ENCODE measurements at places on chromosomes 12 and 14.

DNA sequence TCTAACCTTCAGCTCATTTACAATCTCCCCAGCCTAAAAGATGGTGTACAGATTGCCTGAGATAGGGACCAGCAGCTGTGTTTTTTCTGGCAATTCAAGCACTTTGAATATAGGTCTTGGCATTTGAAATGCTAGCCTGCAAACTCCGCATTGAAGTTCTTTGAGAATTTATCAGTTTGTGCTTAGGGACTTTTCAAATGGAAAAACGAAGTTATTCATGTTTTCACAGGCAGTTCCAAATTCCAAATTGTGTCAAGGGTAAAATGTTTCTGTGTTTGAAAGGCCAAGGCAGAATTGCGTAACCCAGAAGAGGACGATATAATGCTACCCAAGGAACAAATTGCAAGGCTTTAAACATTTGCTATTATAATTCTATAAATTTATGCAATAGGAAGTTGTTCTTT is 168.9 kb upstream of the RASSF8 start:
- no peak for DNase-seq

DNA sequence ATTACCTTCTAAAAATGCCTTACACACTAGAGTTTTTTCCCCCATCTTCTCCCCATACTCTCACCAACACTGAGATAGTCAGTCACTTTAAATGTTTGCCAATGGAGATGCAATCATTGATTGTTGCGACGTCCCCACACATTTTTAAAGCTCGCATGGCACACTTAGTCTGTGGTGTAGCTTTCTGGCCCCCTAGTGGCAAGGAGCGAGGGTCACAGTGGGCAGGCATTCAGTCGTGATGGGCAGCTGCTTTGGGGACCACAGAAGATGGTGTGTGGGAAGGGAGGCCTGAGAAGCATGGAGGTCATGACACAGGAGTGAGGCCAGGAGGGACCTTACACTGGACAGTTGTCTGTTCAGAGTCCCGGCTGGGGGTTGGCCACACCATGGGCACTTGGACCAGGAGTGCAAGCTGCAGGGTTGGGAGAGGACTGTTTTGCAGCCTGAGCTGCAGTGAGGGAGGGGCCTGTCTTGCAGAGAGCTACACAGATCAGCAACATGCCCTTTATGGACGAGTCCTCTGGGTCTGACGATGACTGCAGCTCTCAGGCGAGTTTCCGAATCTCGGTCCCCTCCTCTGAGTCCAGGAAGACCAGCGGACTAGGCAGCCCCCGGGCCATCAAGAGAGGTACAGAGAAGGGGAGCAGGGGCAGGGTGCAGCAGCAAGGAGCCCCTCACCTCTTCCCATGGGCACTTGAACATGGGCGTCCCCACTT is 28.6 kb downstream of the PIGH start:
- peak; percentile 42 for DNase-seq

DNA sequence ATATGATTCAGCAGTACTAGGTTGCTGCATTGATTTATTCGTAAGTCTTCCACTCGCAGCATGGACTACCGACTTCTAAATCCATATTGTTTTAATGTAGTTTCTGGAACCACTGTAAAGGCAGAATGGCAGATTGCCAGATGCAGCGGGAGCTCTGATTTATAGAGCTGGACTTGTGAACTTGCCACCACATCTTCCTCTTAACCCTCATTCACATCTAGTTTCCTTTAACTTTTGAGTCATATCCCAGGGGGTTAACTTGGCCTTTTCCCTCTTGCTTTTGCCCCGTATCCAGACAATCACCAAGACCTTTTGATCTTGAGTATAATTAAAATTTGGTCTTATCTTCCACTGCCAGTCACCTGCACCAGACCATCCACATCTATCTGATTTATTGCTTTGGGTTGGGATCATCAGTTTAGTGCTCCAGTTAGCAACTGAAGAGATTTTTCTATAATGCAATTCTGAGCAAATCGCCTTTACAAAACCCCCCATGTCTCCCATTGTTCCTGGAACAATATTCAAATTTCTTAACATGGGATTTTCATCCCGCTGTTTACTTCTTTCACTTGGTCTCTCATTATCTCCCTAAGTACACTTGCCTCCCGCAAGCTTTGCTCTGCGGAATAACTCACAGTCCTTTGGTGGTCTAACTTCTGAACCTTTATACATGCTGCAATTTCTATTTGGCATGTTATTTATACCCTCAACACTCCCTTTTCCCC is 130.5 kb downstream of the ACSS3 start:
- DNase-seq = no peak

GRCh38 chr12:29882846-29883245 is 99.1 kb upstream of the TMTC1 start:
- DNase-seq = no peak

- no peak for DNase-seq
Observed at GRCh38 chr14:102043251-102044025, 43.4 kb downstream of the HSP90AA1 start.

- no peak for DNase-seq
Observed at GRCh38 chr14:29645117-29645516, 282.5 kb downstream of the PRKD1 start.

DNA sequence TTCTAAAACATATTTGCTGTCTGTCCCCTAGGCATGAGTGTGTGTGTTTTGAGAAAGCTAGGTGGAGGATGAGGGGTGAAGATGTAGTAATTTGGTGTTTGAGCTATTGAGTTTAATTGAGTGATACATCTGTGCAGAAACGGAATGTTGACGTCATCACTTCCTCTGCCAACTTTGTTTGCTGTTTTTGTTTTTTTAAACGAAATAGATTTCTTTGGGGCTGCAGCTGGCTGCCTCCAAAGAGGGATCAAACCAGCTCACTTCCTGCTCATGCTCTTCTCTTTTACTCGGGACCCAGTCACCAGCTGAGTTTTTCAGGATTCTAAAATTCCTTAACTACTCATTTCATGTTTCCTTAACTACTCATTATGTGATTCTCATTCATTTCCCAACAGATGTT is 19.5 kb upstream of the CRACR2A start:
- DNase-seq = no peak

DNA sequence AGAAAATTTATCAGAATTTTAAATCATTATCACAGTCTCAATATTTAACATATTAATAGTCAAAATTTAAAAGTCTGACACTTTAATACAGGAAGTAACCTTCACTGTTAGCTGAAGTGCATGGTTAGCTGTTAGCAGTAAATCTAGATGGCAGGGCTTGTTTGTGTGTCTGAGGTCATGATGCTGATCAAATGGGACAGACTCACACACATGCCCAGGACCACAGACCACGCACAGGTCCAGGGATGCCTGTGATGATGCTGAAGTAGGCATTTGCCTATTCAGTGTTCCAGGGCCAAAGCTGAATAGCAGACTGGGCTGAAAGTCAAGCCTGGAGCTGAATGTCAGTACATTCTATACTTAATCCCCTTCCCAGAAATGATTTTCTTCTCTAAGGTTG is 20.5 kb downstream of the FNTB start:
- no peak for DNase-seq

GRCh38 chr12:66403746-66404145 is 101.5 kb downstream of the HELB start:
- DNase-seq = peak; percentile 91

- no peak for DNase-seq
Observed at GRCh38 chr14:93744876-93745275, 43.4 kb downstream of the PRIMA1 start.

GRCh38 chr12:1855241-1855640 is 34.9 kb downstream of the LRTM2 start:
- peak; percentile 50 for DNase-seq

DNA sequence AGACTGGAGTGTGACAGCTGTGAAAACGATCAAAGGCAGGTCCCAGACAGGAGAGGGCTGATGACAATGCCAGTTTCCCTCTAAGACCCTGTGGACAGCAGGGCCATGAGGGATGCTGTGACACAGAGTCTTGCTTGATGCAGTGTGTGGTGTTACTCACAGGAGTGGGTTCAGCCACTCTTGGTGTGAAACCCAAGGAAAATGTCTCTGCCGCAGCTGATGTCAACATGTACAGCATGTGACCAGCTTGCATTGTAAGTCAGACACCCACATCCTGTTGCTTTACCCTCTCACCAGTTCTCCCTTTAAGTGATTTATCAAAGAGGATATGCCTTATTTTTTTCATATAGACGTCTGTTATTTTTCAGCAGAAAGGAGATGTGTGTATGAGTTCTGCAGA is 268.6 kb downstream of the BTG1 start:
- DNase-seq = no peak

- no peak for DNase-seq
Observed at GRCh38 chr12:110739894-110740293, 2.8 kb downstream of the PPP1CC start.

GRCh38 chr14:105456736-105457617 is 17.6 kb upstream of the CRIP2 start:
- no peak for DNase-seq

DNA sequence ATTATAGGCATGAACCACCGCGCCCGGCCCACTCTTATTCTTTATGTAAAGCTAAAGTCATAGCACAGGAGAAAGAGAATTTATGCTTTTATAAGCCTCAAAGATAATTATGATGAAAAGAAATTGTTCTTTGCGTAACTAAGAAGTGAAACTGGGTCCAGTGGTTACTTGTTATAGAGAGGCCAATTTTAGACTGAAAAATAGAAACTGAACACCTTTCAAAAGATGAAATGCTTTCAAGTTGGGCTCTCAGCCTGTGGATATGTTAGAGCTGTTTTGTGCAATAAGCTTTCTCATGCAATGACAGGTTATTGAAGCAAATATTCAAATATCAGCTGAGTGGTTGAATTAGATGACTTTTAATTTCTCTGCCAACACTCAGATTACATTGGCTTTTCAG is 7.9 kb downstream of the TMEM253 start:
- DNase-seq = peak; percentile 49

DNA sequence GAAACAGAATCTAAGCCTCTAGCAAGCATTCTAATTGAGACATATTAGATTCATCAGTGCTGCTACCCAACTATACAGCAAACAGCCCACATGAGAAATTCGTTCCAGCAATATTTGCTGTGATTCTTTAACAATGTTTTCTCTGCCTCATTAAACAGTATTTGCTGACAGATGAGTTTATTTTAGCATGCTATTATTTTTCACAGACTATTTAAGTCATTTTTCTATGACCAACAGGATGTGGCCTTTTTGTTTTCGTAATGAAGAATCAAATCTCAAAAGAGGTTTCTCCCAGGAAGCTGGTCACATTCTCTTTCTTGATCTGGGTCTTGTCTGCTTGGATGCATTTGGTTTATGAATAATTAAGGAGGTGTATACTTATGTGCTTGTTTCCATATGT is 23.2 kb upstream of the SERPINA12 start:
- peak; percentile 25 for DNase-seq

- DNase-seq = no peak
Observed at GRCh38 chr12:84632556-84632955, 280.0 kb downstream of the SLC6A15 start.

- peak; percentile 59 for DNase-seq
Observed at GRCh38 chr12:89856431-89856830, 147.8 kb upstream of the ATP2B1 start.

DNA sequence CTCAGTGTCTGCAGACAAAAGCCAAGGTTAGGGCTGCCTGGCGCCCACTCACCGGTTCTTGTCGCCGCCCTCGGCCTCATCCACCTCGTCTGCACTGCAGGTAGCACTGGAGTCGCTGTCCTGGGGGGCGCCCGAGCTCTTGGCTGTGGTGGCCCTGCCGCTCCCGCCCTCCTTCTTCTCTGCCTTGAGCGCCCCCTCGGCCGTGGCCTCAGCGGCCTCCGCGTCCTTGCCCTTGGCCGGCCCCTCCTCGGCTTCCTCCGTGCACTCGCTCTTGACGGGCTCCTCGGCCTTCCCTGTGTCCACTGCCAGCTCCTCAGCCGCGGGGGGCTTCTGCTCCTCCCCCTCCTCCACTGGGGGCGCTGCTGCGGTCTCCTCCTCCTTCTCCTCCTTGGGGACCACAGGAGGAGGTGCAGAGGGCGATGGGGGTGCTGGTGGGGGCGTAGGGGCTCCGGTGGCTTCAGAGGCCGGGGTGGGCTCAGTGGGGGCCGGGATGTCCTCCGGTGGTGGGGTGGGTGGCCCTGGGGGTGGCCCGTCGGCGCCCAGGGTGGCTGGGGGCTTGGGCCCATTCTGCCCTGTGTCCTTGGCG is 77.2 kb downstream of the RFLNA start:
- DNase-seq = no peak

- DNase-seq = no peak
Observed at GRCh38 chr14:91728616-91729183, 3.2 kb downstream of the CATSPERB start.

DNA sequence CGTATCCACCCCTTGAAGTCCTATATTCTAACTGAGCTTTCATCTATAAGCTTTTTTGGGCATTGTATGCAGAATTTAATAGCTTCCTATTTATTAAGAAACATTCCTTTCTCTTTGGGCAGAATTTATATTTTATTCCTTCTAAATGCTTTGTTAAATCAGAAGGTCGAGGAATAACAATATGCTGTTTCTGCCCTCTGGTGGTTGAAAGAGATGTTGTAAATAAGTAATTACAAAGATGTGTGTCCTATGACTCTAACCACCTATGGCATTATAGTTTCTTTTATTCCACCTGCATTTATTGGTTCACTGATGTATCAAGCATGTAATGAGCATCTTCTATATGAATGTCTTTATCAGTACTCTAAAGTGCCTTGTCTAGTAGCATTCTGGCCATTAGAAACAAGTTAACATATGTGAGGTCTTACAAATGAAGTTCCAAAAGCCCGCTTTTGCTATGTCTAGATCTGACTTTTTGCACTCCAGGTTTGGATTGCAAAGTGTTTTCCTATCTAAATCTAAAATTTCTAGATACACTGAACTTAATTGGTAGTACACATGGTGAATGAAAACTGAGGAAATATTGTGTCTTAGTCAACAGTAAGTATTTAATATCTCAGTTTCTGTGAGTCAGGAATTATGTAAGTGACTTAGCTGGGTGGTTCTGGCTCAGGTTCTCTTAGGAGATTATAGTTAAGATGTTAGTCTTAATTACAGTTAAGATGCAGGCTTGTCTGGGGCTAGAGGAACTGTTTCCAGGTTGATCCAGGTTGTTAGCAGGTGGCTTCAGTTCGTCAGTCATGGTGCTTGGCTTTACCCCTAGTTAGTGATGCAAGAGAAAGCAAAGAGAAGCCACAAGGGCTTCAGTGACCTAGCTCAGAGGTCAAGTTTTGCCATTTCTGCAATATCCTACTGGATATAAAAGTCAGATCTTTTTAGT is 57.5 kb downstream of the PLEKHA5 start:
- peak; percentile 56 for DNase-seq

DNA sequence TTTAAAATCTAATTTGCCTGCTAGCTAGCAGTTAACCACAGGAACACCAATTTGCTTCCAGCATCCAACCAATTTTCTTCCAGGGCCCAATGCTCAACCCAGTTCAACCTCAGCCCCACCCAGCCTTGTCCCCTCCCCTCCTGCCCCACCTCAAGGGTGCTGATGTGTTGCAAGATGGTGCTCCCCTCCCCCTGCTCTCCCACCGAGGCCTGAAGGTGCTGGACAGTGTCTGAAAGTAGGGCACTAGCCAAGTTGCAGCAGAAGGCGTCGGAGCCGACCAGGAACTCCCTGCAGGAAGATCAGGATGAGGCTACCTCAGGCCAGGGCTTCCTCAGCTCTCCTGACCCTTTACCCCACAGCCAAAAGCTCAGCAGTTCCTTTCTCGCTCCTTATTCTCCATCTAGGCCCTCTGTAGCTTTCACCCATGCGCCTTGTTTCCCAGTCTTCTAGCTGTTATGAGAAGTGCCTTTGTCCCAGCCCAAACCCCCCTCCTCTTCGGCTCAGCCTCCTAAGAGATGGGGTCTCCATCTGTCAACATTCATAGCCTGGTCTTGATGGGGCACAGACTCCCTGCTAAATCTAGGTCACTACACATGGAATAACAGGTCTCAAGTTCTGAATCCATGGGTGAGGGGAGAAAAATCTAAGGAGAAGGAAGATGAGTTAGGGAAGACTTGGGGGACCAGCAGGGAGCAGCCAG is 3.6 kb downstream of the STAT6 start:
- DNase-seq = no peak

GRCh38 chr14:36522972-36523715 is 3.1 kb upstream of the NKX2-1 start:
- DNase-seq = no peak

Measured in MM.1S (cell line).